Jurkat, Clone E6-1 (cell line): ENCODE measurements at places on chromosomes 3 and 15.

- DNase-seq: no peak
These were observed 7.5 kb downstream of the MORF4L1 start for GRCh38 chr15:78880242-78880533.

- DNase-seq: no peak
These were observed 862.1 kb downstream of the ROBO1 start for GRCh38 chr3:78905700-78906099.

DNA sequence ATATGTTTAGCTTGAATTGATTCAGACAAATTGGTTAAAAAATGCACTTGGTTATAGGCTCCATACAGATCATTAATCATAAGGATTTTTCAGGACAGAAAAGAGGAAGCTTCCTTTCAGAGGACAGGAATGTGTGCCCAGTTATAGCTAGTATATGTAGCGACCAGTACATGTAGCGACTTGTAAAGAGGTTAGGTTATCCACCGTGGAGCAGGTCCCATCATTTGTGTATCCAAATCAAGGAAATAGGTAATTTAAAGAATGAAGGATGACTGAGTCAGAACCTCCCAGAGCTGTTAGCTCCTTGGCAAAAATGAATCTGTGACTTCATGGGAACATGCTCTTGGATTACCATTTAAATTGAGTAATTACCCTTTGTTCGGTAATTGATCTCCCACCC is 15.8 kb upstream of the P2RY12 start:
- no peak for DNase-seq

GRCh38 chr3:162992741-162993140 is 1496.1 kb downstream of the OTOL1 start:
- no peak for DNase-seq

DNA sequence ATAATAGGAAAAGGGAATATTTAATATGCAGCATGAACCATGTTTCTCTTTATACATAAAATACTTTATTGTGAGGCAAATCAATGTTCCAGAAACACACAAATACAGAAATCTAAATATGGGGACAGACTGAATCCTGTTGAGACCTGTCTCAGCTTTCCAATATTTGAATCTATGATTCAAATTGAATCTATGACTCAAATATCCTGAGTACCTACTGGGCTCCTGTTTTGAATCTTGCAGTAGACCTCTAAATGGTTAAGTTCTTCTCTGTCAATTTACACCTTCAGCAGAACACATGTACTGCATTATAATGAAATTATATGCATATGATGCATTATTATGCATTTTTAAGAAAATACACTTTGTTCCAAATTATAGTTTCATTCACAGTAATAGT is 143.2 kb upstream of the PLXND1 start:
- DNase-seq: no peak
